ENCODE measurements at places on chromosomes 5 and 9.
A peak's percentile ranks its signal among the peaks of the same experiment; 100 is the strongest.

GRCh38 chr5:71874521-71874920 lies 155.4 kb downstream of the CARTPT start:
- no peak for DNase-seq

- no peak for DNase-seq
Observed at GRCh38 chr9:94779693-94780290, 53.3 kb downstream of the AOPEP start.

GRCh38 chr5:171623551-171624097 lies 162.0 kb upstream of the SMIM23 start:
- no peak for DNase-seq

GRCh38 chr5:73388306-73388684 lies 60.3 kb downstream of the FOXD1 start:
- DNase-seq, result no peak

- no peak for DNase-seq
Observed at GRCh38 chr9:37262410-37262809, 142.0 kb downstream of the ZCCHC7 start.

GRCh38 chr5:135446206-135446605 lies 942 bp downstream of the DCANP1 start:
- DNase-seq, result no peak

- no peak for DNase-seq
Observed at GRCh38 chr9:96219026-96219899, 82.7 kb downstream of the HSD17B3 start.

DNA sequence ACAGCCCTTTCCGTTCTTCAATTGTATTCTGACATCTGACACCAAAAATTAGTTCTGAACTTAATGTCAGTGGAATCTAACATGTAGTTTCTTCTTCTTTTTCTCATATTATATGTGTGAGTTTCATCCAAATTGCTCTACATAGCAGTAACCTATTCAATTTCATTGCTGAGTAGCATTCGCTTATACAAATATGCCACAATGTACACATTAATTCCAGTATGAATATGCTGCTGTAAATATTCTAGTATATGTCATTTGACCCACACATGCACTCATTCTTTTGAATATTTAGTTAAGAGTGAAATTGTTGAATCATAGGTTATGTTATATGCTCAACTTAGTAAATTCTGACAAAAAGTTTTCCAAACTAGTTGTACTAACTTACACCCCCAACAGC lies 550.9 kb downstream of the CHSY3 start:
- no peak for DNase-seq

- no peak for DNase-seq
Observed at GRCh38 chr5:74866596-74867162, 492 bp upstream of the FAM169A start.

DNA sequence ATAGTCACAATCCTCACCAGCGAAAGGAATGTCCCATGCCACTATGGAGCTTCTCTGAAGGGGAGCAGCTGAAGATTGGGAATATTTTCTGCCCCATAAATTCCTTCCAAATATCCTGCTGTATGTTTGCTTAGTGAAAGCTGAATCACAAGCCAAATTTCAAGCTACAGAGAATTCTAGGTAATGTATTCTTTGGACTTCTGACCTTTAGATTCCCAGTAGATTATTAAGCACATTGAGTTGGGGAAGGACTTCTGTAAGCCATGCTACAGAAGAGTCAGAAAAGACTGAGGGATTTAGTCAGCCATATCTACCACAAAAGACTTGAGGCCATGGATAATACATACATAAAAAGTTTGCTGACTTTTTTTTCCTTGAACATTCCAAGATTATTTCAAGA lies 1342.0 kb upstream of the NUDT12 start:
- no peak for DNase-seq

DNA sequence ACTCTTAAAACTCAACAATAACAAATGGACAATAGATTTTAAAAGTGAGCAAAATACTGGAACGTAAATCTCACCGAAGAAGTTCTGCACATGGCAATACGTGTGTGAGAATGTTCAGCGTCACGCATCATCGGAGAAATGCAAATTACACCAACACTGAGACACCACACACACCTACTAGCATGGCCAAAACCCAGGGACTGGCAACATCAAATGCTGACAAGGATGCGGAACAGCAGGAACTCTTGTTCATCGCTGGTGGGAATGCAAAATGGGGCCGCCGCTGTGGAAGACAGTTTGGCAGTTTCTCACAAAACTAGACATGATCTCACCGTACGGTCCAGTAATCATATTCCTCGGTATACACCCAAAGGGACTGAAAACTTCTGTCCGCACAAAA lies 21.6 kb upstream of the CLPTM1L start:
- DNase-seq, result no peak

- DNase-seq, result no peak
Observed at GRCh38 chr5:147410496-147411358, 99.1 kb downstream of the DPYSL3 start.

- DNase-seq, result no peak
Observed at GRCh38 chr5:6510132-6510531, 61.5 kb downstream of the UBE2QL1 start.

DNA sequence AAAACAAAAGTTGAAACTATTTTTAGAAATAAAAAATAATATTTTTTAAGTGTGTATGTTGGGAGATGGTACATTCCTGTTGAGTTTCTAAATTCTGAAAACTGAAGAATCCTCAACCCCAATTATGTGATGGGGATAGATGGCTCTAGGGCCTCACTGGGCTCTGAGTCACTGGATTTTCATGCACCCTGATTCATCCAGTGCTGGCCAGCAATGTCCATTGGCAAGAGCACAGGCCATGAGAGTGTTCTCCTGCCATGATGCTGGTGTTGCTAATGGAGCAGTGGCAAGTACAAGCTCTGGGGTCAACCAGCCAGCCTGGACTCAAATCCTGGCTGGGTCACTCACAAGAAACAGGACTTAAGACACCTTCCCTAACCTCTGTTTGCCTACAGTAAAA lies 23.3 kb downstream of the SMIM23 start:
- DNase-seq, result no peak

DNA sequence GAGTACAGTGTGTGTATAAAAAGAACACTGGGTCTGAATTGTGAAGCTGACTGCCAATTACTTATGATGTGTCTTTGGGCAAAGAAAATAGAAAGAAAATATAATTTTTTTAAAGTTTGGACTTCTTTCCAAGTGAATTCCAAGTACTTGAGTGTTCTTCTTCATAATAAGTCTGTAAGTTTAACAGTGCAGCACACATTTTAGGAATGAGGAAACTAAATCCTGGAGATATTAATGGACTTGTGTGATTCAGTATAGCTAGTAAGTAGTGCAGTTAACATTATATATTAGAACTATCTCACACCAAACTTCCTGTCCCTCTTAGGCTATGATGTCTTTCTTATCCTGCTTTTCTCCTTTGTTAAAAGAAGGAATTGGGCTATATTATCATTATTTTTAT lies 1953.8 kb downstream of the MAT2B start:
- DNase-seq, result no peak

DNA sequence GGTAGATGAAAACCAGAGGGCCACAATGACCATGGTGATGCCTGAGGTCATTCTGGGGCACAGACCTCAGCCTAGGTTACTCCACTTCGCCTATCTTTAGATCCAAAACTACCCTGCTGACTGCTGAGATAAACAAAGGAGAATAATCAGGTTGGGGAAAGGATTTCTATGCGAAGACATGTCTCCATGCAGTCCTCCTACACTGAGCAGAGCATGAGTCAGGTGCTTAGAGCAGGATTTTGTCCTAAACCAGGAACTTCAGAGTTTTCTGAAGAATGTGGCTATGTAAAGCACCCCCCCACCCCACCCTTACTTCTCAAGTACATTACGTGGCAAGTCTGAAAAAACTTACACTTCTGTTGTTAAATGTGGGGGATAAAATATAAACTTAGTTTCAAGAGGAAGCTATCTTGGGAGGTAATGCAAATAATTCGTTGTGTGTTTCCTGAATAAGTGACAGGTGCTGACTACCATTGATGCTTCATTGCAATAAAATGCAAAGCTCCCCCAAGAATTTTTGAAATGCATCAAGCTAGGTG lies 19.4 kb downstream of the PDCD1LG2 start:
- no peak for DNase-seq

DNA sequence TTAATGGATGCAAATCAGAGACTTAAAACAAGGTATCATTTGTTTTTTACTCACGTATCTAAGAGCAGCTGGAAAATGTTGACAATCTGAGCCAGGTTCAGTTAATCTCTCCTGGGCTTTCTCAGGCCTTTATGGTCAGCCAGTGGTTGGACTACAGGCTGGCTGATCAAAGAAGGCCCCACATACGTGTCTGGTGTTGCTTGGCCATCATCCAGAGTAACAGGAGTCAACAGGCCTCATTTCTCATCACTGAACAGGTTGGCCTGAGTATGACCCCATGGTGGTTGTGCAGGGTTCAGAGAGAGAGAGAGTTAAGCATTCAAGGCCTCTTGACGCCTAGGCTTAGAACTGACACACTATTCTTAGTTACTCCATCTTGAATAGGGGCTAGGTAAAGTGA lies 97.0 kb upstream of the VLDLR start:
- DNase-seq, result no peak

DNA sequence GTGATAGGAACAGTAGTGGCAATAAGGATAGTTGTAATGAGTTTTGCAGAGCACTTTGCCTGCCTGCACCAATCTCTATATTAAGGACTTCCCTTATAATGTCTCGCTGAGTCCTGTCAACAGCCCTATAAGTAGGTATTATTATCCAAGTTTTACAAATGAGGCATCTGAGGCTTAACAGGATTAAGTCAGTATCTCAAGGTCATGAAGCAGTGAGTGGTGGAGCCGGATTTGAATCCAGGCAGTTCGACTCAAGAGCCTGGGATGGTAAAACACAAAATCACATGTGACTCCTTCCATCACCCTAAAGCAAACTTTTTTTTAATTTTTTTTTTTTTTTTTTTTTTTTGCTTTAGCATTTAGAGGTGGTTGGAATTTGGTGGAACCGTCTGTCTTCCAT lies 59.0 kb upstream of the RARS1 start:
- DNase-seq, result no peak

DNA sequence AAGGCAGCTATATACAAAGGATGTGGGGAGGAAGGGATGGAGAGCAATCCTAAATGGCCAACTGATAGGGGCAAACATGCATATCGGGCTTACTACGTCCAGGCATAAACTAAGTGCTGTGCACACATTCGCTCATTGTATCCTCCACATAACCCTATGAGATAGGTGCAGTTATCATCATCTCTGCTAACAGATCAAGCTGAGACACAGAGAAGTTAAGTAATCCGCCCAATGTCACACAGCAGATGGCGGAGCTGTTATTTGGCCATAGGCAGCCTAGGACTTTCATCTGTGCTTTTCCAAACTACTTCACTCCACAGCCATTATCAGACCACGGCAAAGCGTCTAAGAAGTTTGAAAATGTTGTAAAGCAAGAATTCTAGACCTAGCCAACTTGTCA lies 197.5 kb downstream of the RGS3 start:
- DNase-seq, result no peak

GRCh38 chr5:181044093-181044599 lies 4.1 kb downstream of the BTNL9 start:
- no peak for DNase-seq

GRCh38 chr5:38809388-38810359 lies 36.1 kb upstream of the OSMR start:
- peak; percentile 26 for DNase-seq

- no peak for DNase-seq
Observed at GRCh38 chr5:37543216-37543615, 164.1 kb downstream of the WDR70 start.

DNA sequence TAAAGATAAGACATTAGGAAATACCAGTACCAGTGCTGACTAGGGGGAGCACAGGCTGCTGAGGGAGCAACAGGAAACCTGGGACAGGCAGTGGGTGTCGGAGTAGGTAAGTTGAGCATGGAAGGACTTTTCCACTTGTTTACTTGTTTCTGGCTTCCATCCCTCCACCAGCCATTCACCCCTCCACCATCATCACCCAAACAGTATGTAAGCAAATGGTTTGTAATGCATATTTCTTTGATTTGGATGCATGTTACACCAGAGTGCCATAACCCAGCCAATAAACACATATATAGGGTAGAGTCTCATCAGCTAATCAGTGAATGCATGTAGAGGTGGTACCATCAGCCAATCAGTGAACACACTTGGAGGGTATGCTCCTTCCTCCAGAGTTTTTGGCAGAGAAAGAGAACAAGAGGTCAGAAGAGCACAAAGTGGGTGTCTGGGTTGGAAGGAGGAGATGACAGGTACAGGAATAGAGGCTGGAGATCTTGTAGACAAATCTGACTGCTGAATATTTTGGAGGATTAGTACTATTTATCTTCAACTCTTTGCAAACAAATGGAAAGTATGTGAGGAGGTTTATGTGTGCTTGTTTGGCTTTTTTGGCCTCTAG lies 37.7 kb upstream of the PDE8B start:
- no peak for DNase-seq

- DNase-seq, result no peak
Observed at GRCh38 chr5:42564689-42565356, 141.6 kb downstream of the GHR start.

DNA sequence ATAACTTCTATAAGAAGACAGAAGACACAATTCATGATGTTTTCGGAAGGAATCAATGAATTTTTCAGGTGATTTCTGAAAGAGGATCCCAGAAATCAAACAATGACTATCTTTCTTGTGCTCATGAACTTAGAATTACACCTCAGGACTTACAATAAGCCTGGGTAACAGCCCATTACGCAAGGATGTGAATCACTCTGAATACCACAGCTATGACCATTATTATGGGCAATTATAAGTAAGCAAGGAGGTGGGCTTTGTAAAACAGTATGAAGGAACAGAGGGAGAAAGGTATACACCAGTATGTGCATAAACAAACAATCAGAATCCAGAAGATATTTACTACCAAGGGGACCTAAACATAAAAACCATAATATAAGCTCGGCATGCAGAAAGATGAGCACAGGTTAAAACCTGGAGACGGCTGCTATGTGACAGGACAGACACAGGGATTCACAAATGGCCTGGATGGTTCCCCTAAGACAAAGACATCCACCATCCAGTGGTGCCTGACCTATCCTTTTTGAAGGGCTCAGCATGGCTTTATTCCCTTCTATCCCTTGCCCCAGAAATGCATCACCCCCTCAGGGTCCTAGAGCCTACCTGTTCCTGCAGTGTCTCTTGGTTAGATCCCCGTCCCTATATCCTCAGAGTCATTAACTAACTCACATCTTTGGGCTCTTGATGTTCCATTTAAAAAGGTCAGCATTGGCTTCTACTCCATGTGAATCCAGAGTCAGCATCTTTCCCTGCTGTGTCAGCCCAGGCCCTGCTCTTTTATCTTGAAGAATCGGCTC lies 21.8 kb upstream of the PPP2CA start:
- no peak for DNase-seq

DNA sequence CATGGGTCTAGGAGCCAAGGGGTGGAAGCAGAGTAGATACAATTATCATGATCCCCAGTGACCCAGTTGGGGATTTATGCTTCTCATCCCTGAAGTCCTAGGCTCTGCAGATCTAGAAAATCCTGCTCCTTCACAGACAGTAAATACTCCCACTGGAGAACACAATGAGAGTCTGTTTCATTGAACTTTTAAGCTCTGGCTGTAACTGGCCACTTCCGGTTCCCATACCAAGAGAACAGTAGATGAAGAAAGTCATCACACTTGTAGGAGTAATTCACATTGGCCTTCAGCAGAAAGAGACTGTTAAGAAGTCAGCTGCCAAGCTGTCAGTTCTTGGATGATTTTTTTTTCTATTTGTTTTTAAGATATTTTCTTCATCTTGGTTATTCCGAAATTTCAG lies 597.1 kb downstream of the ACTL7B start:
- no peak for DNase-seq

- DNase-seq, result no peak
Observed at GRCh38 chr9:105150991-105151685, 93.3 kb upstream of the SLC44A1 start.

GRCh38 chr5:39073767-39074016 lies 507 bp downstream of the RICTOR start:
- DNase-seq, result no peak

Data from activated CD4-positive, alpha-beta T cell treated with anti-CD3 and anti-CD28 coated beads for 24 hours (primary cell).